ENCODE measurements at places on chromosomes 6 and 20.

GRCh38 chr6:108027056-108027455, 47.5 kb downstream of the OSTM1 start:
- DNase-seq, result no peak

- no peak for DNase-seq
Measured at GRCh38 chr6:118678866-118679265, 27.5 kb upstream of the CEP85L start.

GRCh38 chr6:136655239-136656014, 105.2 kb upstream of the MAP7 start:
- DNase-seq, result no peak

DNA sequence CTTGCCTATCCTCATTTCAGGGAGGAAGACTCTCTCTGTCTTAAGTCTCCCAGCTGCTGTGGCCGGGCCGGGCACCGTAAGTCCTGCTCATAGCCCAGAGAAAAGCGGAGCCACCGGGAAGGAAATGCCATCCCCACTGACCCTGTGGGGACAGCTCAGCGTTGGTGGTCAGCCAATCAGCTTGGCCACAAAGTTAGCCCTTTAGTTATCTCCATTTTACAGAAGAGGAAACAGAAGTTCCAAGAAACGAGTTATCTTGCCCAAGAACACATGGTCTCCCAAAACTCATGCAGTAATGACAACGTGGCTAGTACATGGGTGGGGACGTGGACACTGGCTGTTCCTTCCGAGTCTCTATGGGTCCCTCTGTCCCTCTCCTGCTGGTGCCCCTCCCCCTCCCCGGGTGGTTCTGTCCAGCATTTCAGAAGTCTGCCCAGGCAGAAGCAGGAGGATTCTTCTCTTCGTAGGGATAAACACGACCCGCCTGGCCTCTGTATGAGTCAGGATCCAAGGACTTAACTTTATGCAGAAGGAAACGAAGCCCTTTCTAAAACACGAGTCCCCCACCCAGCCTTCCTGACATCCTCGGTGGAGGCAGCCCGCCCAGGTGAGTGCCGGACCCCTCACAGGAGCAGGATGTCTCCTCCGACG, 273.8 kb downstream of the CDH4 start:
- DNase-seq, result no peak

DNA sequence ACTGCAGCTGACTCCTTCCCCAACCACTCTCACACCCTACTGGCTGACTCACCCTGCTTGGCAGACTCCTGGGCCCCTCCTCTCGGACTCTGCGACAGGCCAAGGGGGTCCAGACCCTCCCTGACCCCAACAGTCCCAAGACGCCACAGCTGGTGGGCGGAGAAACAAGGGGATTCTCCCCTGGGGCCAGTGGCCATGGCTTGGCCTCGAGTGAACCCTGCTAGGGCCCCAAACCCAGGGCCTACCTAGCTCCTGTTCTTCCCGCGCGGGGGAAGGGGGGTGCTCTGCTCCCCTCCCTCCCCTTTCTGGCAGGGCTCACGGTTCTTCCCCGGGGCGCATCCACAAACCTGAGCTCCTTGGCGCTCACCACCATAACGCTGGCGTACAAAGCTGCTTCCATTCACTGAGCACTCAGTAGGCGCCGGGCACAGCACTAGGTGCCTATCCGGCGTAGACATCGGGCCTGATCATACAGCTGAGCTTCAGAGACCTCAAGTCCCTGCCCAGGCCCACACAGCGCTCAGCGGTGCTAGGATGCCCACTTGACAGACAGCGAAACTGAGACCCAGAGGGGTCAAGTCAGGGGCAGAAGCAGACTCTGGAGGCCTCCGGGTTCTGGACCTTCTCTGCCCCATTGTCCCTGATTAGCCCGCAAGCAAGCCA, 597 bp downstream of the ADA start:
- DNase-seq, result peak; percentile 33

GRCh38 chr6:11609324-11610071, 71.9 kb downstream of the TMEM170B start:
- no peak for DNase-seq

DNA sequence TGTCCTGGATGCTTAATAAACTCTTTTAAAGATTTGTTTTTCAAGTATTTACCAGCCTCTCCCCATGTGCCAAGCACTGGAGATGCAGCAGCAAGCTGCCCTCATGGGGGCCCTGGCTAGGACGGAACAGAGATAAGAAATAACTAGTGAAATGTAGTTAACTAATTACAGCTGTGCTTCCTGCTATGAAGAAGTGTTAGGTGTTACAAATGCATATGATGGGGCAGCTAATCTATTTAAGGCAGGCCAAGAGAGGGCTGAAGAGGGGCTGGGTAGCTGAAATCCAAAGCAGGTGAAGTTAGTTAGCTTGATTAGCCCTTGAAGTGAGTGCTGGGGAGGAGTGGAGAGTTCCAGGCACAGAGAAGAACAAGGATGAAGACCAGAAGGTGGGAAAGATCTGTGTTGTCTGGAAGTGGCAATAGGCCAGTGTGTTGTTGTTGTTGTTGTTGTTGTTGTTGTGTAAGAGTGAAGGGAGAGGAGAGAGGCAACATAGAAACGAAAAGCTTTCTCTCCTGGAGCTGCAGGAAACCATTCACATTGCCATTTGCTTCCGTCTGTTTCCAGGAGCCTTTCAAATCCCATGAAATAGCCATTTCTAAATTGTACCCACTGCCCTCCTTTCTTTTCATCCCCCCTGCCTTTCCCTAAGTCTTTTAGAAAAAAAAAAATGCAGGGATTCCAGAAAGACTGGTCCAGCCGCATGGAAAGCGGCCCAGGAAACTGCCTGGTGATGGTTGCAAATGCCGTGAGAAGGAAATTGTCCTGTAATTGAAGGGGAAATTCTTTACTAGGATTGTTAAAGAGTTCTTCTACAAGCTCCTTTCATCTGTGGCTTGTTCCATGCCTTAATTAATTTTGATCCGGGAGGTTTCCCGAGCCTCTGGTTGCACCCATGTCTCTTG, 119.6 kb downstream of the TFAP2C start:
- DNase-seq, result no peak

DNA sequence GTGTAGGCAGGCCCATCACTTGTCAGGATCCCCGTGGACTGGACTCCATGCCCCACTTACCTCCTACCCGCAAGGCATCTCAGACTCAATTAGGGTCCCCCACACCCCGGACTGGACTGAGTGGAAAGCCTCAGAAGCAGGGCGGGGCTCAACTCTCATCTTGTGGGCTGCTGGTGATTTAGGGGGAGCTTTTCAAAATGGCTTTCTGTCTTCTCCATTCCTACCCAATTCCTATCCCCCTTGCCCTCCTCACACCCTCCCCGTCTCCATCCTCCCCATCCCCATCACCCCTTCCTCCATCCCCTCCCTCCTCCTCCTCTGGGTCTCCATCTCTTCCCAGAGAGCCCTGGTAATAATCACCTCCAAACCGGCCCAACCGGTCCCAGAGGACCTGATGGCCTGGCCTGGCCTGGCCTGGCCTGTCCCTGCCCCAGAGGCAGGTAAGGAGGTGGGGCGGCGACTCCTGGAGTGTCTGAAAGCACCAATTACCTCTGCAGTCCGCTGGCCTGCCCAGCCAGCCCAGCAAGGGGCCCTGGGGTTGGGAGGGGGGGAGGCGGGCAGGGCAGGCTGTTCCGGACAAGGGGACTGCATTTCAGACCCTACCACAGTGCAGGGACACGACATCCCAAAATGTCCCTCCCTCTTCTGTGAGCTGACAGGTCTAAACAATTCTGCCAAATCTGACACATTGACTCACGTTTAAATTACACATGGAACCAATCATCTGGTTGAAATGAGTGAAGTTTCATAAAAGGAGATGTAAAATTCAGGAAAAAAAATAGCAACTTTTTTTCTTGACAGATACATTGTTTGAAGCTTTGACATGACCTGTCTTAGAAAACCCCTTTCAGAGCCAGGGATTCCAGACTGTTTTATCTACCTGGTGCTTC, 24.8 kb downstream of the MAFB start:
- DNase-seq, result no peak

- DNase-seq, result no peak
Measured at GRCh38 chr6:40988634-40989033, 50.4 kb downstream of the UNC5CL start.

DNA sequence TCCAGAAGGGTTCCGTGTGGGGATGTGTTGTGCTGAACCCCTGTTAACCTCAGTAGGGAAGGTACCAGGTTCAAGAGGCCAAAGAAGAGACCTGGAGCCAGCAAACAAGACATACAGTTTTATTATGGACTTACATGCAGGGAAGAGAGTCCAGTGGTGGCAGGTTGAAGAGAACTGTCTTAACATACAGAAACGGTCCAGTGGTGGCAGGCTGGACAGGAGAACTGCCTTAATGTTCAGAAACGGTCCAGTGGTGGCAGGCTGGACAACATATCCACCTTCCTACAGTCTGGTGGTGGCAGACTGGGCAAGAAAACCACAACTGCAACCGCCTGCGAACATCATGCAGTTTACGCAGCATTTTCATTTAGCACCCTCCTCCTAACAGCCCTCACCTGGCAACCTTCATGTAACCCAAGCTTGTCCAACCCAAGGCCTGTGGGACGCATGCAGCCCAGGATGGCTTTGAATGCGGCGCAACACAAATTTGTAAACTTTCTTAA, 75.9 kb downstream of the PHACTR3 start:
- DNase-seq, result no peak

DNA sequence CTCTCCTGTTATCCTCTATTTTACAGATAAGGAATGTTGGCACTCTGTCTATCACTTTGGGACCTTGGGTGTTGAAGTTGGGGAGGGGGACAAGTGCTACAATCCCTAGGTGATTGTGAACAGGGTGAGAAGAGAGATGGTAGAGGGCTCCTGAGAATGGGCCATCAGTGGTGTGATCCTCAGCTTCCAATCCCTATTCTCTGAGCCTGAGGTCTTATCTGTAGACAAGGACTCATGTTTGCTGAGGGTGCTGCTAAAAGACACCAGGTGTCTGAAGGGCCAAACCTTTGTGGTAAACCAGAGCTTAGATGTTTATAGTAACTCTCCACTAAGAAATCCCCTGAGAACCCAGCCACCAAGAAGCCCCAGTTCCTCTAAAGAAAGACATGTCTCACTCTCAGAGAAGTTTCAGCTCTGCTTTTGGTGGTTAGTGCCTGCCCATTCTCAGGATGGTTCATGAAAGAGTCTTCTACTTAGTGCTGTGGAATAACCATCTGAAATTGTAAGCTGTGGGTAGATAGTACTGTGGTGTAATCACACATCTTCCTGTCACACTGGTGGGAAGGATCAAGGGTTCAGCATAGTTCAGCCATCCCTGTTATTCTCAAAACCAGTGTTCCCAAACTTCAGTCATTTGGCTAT, 58.2 kb upstream of the IL20RA start:
- DNase-seq, result no peak

- DNase-seq, result no peak
Measured at GRCh38 chr6:129872586-129872985, 11.5 kb upstream of the TMEM244 start.

Measured in colonic mucosa (tissue), 4 donors.